Left renal cortex interstitium (tissue), 4 donors: ENCODE measurements at places on chromosomes 2 and 18. TPM values are rescaled to one million over a fixed set of nuclear protein-coding genes. Genes with fewer than 3 reads are reported as not detected.

DNA sequence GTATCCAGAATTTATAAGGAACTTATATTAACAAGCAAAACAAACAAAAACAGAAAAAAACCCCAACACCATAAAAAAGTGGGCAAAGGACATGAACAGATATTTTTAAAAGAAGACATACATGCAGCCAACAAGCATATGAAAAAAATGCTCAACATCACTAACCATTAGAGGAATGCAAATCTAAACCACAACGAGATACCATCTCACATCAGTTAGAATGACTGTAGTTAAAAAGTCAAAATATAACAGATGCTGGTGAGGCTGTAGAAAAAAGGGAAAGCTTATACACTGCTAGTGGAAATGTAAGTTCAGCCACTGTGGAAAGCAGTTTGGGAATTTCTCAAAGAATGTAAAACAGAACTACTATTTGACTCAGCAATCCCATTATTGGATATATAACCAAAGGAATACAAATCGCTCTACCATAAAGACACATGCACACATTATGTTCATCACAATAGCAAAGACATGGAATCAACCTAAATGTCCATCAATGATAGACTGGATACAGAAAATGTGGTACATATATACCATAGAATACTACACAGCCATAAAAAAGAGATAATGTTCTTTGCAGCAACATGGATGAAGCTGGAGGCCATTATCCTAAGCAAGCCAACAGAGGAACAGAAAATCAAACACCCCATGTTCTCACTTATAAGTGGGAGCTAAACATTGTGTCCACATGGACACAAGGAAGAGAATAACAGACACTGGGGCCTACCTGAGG is 25.3 kb downstream of the PREPL start:
- DNase-seq: no peak

DNA sequence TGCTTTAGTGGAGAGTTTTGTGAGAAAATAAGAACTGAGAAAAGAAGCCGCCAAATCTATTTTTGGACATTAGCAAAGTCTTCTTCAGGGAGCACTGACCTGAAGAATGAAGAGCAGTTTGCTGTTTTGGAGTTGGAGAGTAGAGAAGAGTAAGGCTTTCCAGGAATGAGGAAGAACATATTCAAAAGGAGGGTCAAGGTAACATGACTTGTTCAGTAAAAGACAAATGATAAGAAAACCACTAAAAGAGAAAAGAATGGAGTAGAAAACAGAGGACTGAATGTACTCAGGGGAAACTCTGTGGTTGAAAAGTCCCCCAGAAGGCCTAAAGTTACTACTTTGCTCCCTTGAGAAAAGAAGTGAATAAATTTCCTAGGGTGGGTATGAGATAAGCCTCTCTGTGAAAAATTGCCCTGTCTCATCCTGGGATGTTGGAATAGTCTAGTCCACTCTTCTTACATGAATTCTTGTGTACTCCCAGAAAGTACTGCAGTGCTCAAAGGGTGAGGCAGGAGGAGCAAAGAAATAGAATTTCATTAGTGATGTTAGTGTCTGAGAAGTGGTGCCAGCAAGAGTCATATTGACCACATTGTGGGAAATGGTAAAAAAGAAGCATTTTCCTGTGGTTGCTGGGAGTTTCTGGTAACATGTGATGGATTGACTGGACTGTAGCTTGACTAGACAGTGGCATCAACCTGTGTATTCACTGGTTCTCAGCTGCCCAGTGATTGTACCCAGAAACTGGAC is 27.8 kb downstream of the MBD5 start:
- no peak for DNase-seq

DNA sequence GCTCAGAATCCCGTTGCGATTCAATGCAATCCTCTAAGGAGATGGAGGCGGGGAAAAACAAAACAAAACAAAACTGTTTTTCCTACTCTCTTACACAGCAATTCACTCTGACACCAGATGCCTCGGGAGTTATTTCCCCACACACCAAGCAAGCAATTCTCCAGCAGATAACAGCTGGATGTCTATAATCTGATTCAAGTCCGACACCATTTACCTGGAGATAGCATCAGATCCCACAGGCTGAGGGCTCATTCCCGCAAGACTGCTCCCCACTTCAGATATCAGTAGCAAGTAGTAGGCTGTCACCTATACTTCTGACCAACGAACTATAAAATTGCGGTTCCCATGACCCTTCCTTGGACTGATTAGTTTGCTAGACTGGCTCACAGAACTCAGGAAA is 58.7 kb downstream of the DTNB start:
- no peak for DNase-seq

The STARD7 gene
- 146 TPM for polyA plus RNA-seq
